NCI-H2029 treated with DMSO at 0.1 percent for 48 hours (cell line): ENCODE measurements at places on chromosomes 2 and 18.

GRCh38 chr2:240925191-240925567 lies 19.0 kb downstream of the CROCC2 start:
- no peak for DNase-seq

- DNase-seq, result no peak
Measured at GRCh38 chr2:133248264-133248663, 320.0 kb downstream of the NCKAP5 start.

- no peak for DNase-seq
Measured at GRCh38 chr2:37634914-37635503, 36.4 kb downstream of the CDC42EP3 start.

DNA sequence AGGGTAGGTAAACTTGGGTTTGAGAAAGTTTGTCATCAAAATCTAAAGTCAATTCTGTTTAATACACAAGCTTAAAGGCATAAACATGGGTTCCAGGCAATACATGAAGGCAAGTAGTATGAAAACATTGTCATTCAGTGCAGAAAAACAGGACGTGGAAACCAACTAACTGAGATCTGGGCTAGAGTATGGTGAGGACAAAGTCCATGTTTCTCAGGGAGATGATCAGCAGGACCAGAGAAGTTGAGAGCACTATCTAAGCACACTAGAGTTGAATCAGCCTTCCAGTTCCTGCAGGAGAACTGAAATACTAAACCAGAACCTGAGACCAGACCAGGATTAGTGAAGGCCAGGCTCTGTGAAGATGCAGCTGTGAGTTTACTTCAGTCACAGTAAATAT lies 302.8 kb upstream of the CRIM1 start:
- DNase-seq, result no peak

GRCh38 chr18:1304392-1304992 lies 399.8 kb downstream of the ADCYAP1 start:
- DNase-seq, result no peak

GRCh38 chr2:134773335-134773734 lies 54.5 kb upstream of the TMEM163 start:
- DNase-seq, result no peak

- DNase-seq, result no peak
Measured at GRCh38 chr2:227578642-227579041, 20.1 kb upstream of the SCYGR2 start.
